Stimulated activated CD4-positive, alpha-beta T cell treated with anti-CD3 and anti-CD28 coated beads, TNF-alpha, amount 100 ng/mL, for 4 hours (primary cell): ENCODE measurements at places on chromosomes 3 and 15.

DNA sequence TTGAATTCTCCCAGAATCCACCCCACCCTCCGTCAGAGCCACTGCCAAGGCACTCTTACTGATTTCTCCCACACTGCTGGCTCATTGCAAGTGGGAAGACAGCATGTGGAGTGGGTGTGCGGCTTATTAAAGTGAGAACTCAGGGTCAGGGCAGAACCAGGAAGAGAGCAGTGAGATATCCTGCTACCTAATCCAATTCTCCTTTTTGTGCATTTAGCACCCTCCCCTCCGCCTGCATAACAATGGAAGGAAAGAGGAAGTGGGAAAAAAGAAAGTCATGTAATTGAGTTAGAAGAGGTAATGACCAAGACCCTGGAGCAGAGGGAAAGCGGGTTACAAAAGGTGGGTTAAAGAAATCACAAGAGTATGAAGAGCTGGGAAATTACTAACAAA, 27.8 kb upstream of the PIK3CB start:
- DNase-seq = no peak

- DNase-seq = no peak
Measured at GRCh38 chr15:95247071-95247984, 1016.0 kb downstream of the MCTP2 start.

DNA sequence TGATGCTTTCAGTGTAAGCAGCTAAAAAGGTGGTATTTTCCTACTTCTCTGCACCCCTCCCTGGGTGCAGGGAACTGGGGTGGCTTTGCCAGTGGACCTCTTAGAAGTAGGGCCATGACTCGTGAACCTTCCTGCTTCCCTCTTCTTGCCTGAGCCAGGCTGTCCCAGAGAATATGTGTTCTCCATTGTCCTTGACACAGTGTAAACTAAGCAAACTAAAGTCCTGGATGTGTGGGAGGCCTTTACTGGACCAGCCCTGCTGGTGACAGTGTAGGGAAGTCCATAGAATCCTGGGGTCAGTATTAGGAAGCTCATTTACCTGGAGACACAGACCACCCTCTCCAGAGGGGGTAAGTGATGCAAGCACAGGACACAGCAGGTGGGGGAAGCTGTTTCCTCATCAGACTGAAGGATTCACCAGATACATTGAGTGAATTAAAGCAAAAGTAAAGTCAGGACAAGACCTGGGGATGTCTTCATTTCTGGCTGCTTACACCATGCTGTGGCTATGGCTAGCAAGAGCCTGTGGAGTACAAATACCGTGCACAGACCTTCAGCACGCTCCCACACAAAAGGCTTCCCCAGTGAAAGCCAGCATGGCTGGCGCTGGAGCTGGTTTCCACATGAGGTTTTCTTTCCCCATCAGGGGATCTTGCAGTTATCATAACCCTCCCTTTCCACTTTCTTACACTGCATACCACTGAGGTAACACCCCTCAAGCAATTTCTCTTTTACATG, 64.8 kb upstream of the LPP start:
- DNase-seq = no peak

DNA sequence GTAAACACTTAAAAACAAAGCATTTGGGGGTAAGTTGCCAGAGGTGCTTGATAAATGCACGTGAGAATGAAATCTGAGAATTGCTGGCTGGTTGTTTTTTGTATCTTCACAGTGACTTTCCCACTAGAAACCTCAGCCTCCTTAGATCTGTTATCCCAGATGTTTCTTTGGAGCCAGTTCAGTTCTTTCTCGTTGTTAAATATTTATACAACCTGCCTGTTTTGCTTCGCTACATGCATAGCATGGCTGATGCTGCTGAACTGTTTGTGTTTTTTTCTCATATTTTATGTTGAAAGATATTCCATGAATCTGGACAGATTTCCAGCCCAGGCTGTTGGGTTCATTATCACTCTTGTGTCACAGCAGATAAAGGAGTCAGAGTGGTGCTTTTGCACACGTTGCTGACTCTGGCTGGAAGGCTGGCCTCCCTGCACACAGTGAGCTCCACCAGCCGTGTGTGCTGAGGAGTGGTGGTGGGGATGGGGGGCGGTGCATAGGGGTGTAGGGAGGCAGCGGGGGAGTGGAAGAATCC, 80.2 kb downstream of the ARNT2 start:
- DNase-seq = no peak

DNA sequence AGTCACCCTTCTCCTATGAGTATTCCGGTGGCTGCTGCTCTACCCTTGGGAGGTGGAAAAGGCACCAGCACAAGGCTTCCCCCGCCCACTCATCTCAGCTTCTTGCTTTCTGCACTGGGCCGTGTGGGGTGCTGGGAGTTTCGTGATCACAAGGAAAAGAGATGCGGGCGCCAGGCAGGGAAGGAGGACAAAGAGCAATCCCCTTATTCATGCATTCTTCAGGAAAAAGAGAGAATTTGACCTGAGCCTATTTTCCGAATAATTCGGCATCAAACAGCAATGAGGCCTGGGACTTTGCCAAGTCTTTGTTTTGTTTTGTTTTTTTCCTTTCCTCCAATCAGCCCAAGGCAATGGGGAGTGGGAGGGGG, 102.2 kb upstream of the LPP start:
- DNase-seq = no peak

DNA sequence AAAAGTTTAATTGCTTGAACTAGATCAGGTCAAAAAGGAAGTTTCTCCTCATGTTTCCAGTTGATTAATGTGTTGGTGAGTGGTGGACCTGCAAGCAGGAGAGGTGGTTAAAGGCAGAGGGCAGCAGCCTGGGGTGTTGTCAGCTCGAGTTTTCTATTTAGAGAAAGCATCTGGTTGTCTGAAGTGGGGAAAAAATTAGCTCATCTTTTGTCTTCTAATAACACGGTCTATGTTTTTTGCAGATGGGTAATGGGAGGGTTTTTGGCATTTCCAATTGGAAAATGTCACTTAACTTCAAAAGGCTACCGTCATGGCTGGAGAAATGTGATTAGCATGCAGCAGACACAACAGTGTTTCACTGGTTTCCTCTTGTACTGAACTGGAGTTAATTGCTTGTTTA, 122.6 kb downstream of the ITPR1 start:
- DNase-seq = no peak

- DNase-seq = peak; percentile 23
Measured at GRCh38 chr15:43133430-43134156, at the start of gene TMEM62. Gene TMEM62, plus strand, starts transcription at chr15:43133586. Its CDS starts 217 bp downstream, at chr15:43133803.

DNA sequence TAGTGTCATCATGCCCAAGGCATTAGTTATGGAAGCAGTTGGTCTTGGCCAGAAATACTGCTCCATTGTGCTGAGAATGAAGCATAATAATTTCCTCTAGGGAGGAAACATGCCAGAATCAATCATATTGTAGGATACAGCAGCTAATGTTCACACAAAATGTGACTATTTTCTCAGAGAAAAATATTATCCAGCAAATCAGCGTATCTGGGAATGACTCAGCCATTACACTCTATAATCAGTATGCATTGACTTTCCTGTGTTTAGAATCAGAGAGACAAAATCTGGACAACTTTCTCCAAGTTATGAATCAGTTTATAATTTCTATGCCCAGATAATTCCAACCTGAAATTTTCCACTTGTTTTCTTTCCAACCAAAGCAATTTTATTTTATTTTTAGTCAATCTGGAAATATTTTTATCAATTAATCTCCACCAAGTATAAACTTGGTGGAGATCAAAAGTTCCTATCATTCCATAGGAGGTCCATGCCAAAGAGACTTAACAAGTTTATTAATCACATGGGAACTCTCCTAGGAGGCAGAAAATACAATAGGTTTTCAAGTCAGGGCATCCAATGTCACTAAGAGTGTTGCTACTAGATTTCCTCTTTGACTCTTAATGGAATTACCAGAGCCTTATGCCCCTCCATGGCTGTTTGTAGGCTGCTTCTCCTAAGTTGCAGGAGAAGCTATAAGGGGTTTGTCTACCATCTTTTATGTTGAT, 36.4 kb downstream of the SUCNR1 start:
- no peak for DNase-seq

- DNase-seq = no peak
Measured at GRCh38 chr3:134361162-134361835, 12.9 kb downstream of the AMOTL2 start.

DNA sequence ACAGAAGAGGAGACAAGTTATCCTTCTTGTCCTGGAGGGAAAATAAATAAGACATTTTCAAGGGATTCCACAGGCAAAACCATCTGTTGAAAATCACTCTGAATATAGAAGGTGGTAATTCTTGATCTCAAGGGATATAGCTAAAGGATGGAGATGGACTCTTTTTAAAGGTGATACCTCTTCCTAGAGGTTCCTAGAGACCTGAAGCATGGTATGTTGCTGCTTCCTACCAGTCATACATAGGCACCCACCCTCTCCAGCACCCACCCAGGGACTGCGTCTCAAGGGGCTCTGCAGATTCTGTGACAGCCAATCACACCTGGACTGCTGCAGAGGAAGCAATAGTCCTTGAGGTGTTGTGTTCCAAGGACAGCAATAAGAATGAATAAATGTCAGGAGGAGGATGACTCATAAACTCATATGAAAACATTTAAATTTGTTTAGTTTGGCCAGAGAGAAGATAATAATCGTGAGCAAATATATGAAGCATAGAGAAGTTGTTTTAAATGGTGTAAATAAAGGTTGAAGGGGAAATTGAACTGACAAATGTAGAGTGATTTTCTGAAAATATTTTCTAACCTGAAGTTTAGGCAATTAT, 741.6 kb upstream of the CBLB start:
- DNase-seq = no peak

DNA sequence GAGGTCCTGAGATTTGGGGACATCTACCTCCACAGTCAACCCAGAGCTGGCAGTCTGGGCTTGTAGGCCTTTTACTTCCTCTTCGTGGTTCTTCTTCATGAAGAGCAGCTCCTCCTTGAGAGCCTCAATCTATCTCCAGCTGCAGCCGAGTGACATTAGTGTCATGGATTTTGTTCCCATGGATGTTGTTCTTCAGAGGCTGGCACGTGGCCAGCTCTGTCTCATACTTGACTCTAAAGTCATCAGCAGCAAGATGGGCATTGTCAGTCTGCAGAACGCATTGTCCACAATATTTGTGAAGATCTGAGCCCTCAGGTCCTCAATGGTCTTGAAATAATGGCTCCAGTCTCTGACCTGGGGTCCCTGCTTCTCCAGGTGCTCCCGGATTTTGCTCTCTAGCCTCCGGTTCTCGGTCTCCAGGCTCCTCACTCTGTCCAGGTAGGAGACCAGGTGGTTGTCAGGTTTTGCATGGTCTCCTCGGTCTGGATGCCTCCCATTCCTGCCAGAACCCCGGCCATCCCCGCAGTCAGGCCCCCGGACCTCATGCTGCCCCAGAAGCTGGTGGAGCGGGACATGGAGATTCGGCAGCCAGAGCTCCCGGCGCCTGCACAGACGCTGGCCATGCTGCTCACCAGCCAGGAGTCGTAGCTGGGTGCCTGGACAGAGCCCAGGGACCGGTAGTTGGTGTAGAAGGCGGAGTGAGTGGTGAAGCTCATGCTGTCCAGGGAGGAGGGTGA, 3.4 kb upstream of the CCNL1 start:
- DNase-seq = no peak

- DNase-seq = no peak
Measured at GRCh38 chr15:25790000-25790660, 73.0 kb downstream of the ATP10A start.

DNA sequence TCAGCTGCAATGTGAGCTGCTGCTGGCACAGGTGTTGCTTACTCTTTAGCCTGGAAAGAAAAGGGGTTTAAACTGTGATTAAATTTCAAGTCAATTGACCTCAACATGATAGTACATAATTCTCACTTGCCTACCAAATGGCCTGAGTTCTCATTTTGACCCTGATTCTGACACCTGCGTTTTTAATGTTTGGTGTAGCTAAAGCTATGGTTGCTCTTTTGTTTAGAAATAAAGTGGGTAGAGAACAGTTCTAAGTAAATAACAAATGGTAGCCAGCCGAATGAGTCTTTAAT, 100.8 kb upstream of the SOX2 start:
- no peak for DNase-seq

GRCh38 chr3:170532573-170532972, 53.3 kb downstream of the SLC7A14 start:
- no peak for DNase-seq

- no peak for DNase-seq
Measured at GRCh38 chr15:78949461-78949860, 4.6 kb upstream of the CTSH start.

DNA sequence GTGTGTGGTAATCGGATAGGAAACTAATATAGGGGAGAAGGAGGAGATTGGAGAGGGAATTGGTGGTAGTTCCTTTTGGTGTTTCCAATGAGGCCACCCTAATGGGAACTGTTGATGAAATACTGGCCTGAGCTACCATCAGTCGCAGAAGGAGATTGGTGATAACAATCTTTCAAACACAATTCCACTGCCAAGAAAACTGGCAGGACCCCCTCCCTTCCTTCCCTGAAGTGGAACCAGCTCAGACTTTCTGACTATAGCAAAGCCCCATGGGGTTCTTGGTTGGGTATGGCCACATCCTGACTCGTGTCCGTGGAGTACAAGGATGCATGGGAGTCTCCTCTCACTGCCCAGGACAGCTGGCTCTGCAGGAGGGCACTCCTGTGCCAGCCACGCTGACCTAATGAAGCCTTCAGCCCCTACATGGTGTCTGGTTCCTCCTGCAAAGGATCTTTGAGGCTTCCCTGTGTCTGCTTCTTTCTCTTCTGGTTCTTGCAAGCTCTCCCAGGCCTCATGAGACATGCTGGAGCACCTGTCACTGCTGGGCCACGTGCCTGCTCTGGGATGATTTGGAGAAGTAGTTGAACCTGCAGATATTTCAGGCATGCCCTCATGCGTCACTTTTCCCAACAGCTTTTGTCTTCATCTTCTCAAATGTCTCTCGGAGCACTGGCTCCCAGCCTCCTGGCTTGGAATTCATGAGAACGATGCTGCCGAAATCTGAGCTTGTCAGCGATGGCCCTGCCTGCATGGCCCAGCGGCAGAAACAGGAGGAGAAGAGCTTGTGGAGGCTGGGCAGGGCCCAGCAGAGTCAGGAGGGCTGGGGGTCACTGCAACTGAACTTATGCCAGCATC, 90.0 kb upstream of the ADPGK start:
- no peak for DNase-seq

DNA sequence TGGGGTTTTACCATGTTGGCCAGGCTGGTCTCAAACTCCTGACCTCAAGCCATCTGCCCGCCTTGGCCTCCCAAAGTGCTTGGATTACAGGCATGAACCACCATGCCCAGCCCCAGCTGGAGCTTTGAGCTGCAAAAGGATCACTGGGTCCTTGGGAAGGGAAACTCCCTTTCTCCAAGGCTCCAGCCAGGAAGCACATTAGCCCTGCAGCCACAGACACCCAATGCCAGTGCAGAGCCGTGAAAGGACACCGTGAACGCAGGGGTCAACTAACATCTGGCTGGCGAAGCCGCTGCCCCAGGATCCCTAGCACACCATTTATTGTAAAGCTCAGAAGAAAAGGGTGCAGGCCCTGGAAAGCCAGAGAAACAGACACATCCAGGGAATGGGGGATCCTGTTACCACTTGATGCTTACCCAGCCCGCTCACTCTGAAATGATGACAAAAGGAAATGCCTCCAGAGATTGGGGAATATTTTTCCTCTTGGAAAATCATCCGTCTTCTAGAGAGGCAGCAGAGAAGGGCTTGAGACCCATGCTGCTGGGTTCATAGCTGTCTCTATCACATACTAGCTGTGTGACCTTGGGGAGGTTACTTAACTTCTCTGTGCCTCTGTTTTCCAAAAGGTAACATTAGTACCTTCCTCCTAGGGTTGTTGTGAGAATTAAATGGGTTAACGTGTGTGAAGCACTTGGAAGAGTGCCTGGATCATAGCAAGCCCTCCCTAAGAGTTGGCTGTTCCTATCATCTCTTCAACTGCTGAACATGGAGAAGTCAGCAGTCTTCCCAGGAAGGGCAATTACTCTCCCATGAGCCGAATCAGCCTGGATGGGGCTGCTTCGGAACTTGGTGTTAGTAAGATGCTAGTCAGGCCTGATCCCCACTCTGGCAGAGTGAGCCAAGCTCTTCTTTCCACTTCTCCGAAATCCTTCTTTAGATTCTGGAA, 40.8 kb downstream of the LMCD1 start:
- DNase-seq = no peak
